ENCODE measurements at places on chromosomes 7 and 10.

GRCh38 chr10:29876008-29876555, 183.3 kb downstream of the JCAD start:
- no peak overlapping the region for H3K4me3 ChIP-seq
- H3K27me3 ChIP-seq, result no peaks in the 10 kb centered on the region
- no peaks in the 10 kb centered on the region for H3K36me3 ChIP-seq

DNA sequence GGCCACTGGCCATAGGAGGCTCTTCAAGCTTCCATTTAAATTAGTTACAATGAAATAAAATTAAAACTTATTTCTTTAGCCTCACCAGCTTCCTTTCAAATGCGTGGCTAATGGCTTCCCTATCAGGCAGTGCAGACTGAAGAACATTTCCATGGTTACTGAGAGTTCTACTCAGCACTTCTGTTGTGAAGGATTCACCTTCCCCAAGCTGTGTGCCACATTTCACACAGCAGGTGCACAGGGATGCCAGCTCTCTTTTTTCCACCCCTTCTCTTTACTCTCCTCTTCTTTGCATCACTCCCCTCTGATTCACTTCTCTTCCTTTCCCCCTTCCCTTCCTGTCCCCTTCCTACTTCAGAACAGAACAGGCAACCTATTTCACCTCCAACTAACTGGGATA, 833 bp downstream of the GDF2 start:
- H3K27me3 ChIP-seq, result no peaks in the 10 kb centered on the region
- H3K27ac ChIP-seq, result no peak overlapping the region
- DNase-seq, result no peak
- H3K4me1 ChIP-seq, result no peaks in the 10 kb centered on the region

DNA sequence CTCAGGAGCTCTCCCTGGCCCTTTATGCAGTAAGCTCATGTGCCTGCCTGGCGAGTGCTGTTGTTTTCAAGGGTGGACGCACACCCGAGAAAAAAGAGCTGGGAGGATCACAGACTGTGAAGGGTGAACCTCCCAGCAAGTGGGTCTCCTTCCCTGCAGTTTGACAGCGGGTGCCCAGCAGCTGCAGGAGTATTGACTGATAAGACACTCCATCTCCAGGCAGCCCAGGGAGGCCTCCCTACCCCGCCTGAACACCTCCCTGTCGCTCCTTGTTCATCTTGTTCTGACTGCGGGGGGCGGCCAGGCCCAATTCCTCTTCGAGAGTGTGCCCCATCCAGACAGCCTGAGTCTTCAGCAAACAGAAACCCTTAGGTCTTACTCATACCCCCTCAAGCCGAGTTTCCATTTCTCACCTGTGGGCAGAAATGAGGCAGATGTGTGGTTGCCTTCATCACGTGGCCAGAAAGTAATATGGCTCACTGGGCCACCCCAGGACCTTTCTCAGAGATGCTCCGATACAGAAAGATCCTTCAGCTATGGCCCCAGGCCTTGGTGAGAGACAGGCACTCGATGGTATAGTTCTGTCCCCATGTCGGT, 17.2 kb downstream of the MDH2 start:
- peaks cover 76% of the 10 kb centered on the region for H3K36me3 ChIP-seq
- H3K27me3 ChIP-seq, result no peaks in the 10 kb centered on the region
- H3K4me3 ChIP-seq, result no peak overlapping the region
- no peak for DNase-seq
- H3K4me1 ChIP-seq, result peaks cover 9% of the 10 kb centered on the region
- H3K27ac ChIP-seq, result no peak overlapping the region

GRCh38 chr7:42621543-42622219, 290.2 kb downstream of the C7orf25 start:
- no peak overlapping the region for H3K4me3 ChIP-seq
- DNase-seq, result no peak
- no peak overlapping the region for H3K27ac ChIP-seq

DNA sequence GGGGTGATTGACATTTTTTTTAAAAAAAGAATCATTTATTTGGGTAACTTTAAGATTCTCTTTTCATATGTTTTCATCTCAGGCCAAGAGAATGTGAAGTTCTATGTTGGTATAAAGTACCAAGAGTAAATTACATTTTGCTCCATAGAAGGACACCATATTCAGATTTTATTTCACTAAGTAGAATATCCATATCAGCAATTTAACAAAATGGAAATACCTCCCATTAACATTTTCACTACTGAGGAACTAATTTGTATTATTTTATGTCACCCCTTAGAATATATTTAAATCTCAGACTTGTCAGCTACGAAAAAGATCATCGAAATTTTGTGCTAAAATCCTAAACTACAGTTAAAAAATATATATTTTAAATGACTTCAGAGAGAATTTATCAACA, 274.3 kb downstream of the SEMA3D start:
- no peak overlapping the region for H3K27ac ChIP-seq
- H3K36me3 ChIP-seq, result no peaks in the 10 kb centered on the region
- no peak for DNase-seq

DNA sequence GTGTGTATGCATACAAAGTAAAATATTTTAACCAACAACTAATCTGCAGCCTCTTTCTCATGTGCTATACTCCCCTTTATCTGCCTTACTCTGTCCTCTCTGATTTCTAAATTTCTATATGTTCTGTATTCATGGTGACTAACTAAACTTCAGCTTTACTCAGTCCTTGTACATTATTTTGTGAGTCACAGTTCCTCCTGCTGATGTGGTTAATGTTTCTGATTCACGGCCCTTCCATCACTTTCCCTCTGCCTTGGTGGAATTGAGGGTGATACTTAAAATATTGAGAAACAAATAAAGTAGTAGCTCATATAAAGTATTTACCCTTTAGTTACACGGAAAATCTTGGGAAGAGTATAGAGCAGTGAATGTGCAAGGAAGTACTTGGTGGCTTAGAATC, 899.1 kb upstream of the ZWINT start:
- H3K27ac ChIP-seq, result no peak overlapping the region
- no peaks in the 10 kb centered on the region for H3K36me3 ChIP-seq
- no peak for DNase-seq
- H3K27me3 ChIP-seq, result no peaks in the 10 kb centered on the region

DNA sequence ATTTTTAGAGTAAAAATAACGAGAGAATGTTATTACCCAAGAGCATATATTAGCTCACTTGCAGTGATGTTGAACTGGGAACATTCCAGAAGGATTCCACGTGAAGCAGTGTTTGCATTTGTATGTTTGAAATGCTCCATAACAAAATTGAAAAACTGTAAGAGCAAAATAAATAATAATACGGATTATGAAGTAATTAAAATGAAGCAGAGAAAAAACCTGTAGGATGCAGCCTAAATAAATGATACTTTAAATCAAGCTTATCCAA, 203.3 kb downstream of the BAMBI start:
- H3K27ac ChIP-seq, result no peak overlapping the region
- no peak overlapping the region for H3K4me3 ChIP-seq
- no peaks in the 10 kb centered on the region for H3K27me3 ChIP-seq
- DNase-seq, result no peak

- peaks cover 9% of the 10 kb centered on the region for H3K4me1 ChIP-seq
- no peak for DNase-seq
- no peaks in the 10 kb centered on the region for H3K36me3 ChIP-seq
- H3K4me3 ChIP-seq, result no peak overlapping the region
- no peak overlapping the region for H3K27ac ChIP-seq
Observed at GRCh38 chr7:117110480-117111315, 157.4 kb downstream of the ST7 start.

GRCh38 chr7:100706672-100707311, 871 bp downstream of the POP7 start:
- peak overlapping the region; percentile 73 for H3K4me3 ChIP-seq
- no peaks in the 10 kb centered on the region for H3K27me3 ChIP-seq
- H3K4me1 ChIP-seq, result peaks cover 21% of the 10 kb centered on the region
- peaks cover 15% of the 10 kb centered on the region for H3K36me3 ChIP-seq
- no peak for DNase-seq
- H3K27ac ChIP-seq, result peak overlapping the region; percentile 97

DNA sequence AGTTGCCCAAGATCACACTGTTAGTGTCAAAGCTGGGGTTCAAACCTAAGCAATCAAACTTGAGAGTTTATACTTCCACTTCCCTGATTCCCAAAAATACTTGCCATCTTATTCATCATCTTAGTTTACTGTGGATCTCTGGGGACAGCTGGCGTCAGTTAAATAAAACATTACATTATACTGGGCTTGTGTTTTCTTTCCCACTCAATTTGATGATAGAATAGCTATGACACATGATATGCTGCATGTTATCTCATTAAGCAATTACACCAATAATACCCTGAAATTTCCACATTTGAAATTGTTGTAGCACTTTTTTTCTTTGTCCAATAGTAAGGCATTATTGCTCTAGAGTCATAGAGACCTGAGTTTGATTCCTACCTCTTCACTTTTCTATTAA, 62.9 kb upstream of the MXI1 start:
- no peaks in the 10 kb centered on the region for H3K36me3 ChIP-seq
- no peaks in the 10 kb centered on the region for H3K27me3 ChIP-seq
- H3K4me1 ChIP-seq, result peaks cover 11% of the 10 kb centered on the region
- no peak for DNase-seq
- no peak overlapping the region for H3K27ac ChIP-seq
- H3K4me3 ChIP-seq, result no peak overlapping the region

GRCh38 chr7:32047801-32048200, 22.4 kb downstream of the PDE1C start:
- H3K4me1 ChIP-seq, result no peaks in the 10 kb centered on the region
- H3K27me3 ChIP-seq, result no peaks in the 10 kb centered on the region
- H3K27ac ChIP-seq, result no peak overlapping the region
- H3K4me3 ChIP-seq, result no peak overlapping the region

GRCh38 chr10:31762316-31762715, 166.3 kb downstream of the ARHGAP12 start:
- H3K4me1 ChIP-seq, result peaks cover 9% of the 10 kb centered on the region
- no peak for DNase-seq
- H3K27me3 ChIP-seq, result no peaks in the 10 kb centered on the region
- no peaks in the 10 kb centered on the region for H3K36me3 ChIP-seq
- no peak overlapping the region for H3K27ac ChIP-seq

DNA sequence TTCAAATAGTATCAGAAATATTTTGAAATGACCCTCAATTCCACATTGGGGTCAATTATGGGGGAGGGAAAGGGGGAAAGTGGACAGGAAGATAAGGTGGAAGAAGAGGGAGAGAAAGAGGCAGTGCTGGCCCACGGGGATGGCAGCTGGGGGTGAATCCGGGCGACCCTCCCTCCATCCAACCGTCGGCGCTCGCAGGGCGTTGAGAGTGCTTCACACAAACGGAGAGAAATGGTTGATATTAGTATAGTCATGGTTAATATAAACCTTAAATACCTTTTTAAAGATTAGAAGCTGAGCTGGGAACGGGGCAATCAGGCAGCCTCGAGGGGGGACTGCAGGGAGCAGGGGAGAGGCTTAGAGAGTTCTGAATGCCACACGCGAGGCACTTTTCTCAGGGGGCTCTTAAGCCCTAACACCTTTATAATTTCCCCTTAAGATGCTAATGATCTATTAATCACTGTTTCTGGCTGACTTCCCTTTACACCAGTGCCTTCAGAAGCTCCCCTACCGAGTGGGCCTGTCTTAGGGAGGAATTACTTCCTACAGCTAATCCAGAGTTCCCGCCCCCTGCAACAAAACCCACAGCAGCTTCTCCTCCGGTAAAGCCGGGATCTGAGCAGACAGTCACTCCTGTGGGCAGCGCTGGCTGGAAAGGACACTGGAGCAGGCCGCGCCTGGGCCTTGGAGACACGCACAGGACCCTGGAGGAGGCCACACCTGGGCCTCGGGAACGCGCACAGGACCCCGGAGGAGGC, 39.5 kb downstream of the PRKAG2 start:
- DNase-seq, result no peak
- H3K27ac ChIP-seq, result no peak overlapping the region
- H3K27me3 ChIP-seq, result no peaks in the 10 kb centered on the region
- H3K36me3 ChIP-seq, result no peaks in the 10 kb centered on the region

DNA sequence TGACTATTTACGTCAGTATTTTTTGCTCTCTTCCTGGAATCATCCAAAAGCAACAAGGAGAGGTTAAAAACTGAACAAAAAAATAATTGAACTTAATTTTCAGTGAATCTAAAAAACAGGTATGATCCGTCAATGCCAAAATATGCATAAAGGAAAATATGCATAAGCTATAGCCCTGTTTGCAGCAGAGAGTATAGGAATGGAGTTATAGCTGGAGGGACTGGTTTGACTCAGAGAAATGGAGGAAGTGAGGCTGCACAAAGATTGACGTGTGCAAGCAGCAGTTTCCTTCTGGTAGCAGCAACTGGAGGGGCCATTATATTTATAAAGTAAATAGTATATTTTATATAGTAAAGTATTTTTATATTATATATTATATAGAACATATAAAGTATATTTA, 37.1 kb downstream of the GNG11 start:
- H3K4me3 ChIP-seq, result no peak overlapping the region
- no peaks in the 10 kb centered on the region for H3K36me3 ChIP-seq
- DNase-seq, result no peak
- H3K27me3 ChIP-seq, result no peaks in the 10 kb centered on the region
- no peaks in the 10 kb centered on the region for H3K4me1 ChIP-seq

GRCh38 chr10:3287572-3288445, 115.2 kb upstream of the PITRM1 start:
- H3K27me3 ChIP-seq, result no peaks in the 10 kb centered on the region
- H3K4me1 ChIP-seq, result no peaks in the 10 kb centered on the region
- no peaks in the 10 kb centered on the region for H3K36me3 ChIP-seq
- H3K27ac ChIP-seq, result no peak overlapping the region

DNA sequence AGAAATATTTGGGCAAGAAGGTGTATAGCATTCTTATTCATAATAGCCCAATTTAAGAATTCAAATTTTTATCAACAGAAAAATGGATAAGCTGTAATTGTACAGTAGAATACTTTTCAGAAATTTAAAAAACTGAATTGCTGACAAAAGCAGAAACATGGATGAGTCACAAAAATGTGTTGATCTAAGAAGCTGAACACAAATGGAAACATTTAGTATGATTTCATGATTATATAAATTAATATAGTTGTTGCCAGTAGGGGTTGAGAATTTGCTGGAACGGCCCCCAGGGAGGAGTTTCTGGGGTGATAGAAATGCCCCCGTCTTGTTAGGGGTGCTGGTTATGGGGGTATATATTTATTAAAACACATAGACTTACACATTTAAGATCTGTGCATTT, 179.1 kb downstream of the KLF6 start:
- no peak for DNase-seq
- no peaks in the 10 kb centered on the region for H3K36me3 ChIP-seq

- DNase-seq, result no peak
- H3K4me3 ChIP-seq, result no peak overlapping the region
- H3K27me3 ChIP-seq, result no peaks in the 10 kb centered on the region
- no peaks in the 10 kb centered on the region for H3K4me1 ChIP-seq
- no peaks in the 10 kb centered on the region for H3K36me3 ChIP-seq
- H3K27ac ChIP-seq, result no peak overlapping the region
Observed at GRCh38 chr7:70480927-70481569, 650.9 kb upstream of the GALNT17 start.

DNA sequence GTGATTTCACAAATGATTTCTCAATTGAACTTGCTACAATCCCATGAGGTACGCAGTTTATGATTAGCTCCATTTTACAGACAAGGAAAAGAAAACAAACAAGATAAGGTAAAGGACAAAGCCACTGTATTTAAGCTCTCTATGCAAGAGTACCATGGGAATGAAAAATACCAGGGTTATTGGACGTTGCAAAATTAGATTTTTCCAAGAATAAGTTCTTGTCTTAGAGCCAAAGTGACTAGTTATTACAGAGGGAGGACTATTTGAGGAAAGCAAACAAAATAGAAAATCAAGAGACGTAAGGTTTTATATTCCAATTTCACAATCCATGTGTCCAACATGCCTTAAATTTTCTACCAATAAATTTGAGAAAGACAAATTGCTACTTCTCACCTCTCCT, 97.9 kb upstream of the PTN start:
- no peaks in the 10 kb centered on the region for H3K4me1 ChIP-seq
- H3K27me3 ChIP-seq, result no peaks in the 10 kb centered on the region
- H3K36me3 ChIP-seq, result no peaks in the 10 kb centered on the region
- H3K4me3 ChIP-seq, result no peak overlapping the region
- DNase-seq, result no peak

Data from upper lobe of left lung (tissue), 6 donors.